NB4 (cell line): ENCODE measurements at places on chromosomes 6 and 20.
A peak's percentile ranks its signal among the peaks of the same experiment; 100 is the strongest.

DNA sequence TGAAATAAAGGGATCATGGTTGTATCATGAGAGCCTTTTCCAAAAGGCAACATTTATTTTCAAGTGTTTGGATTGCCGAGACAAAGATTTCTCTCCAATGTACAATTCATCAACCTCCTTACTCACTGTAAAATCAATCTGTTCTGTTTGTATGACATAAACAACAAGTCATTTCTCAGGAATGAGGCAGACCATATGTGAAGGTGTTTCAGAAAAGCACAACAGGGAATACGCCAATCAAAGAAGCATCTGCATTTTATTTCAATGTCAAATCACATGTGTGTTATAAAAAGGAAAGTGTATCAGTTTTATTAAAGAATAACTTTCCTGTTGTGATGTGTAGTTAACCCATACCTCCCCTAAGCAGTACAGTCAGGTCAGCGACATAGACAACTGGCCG lies 653.7 kb downstream of the TFAP2A start:
- DNase-seq: no peak

- DNase-seq: no peak
These were observed 209.9 kb downstream of the ALDH8A1 start for GRCh38 chr6:134740027-134740373.

- no peak for DNase-seq
These were observed 45.6 kb downstream of the NFATC2 start for GRCh38 chr20:51496964-51497363.

DNA sequence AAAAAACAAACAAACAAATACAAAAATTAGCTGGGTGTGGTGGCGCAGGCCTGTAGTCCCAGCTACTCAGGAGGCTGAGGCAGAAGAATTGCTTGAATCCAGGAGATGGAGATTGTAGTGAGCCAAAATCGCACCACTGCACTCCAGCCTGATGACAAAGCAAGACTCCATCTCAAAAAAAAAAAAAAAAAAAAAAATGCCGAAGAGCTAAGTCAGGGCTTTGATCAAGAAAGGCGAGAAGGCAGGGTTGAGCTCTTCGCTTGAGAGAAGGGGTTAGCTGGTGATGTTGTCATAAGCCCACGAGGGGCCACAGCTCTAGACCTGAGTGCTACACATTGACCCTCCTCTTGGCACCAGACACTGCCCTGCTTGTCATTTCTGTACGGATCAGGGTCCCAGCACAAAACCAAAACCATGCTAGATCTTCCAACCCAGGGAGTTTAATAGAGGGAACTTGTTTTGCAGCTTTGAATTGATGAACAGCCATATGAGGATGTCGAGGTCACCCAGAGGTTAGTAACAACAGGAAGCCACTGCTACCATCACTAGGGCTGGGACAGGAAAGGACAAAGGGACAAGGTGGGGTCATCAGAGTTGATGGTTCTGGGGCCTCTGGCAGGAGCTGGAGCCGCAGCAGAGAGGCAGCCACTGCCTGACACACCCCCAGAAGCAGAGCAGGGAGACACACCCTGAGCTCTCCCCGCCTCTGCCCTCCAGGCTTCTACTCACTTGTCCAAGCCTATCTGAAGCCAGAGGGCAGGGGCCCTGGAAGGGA lies 122.7 kb downstream of the SNX5 start:
- DNase-seq: peak; percentile 35

DNA sequence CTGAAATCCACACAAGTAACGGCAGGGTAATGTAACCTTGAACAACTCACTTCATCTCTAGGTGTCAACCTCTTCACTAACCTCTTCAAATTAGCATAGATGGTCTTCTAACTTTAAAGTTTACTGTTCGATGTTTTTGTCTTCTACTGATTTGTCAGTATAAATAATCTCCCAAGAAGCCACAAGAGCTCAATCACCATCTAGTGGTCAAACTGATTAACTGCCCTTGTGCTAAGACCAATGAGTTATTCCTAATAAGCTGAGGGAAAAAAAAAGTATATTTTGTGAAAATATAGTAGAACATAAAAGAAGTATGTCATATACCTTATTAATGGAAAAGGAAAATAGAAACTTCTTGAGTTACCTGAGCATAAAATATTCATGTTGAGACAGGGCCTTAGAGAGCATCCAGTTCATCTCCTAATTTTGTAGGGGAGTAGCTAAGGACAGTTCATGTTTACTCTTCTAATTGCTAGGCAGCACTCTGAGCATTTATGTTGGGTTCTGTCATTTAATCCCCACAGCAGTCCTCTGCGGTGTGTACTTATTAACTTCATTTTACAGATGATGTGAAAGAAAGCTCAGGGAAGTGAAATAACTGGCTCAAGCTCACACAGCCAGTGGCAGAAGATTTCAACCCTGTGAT lies 317.1 kb downstream of the ESR1 start:
- peak; percentile 52 for DNase-seq

GRCh38 chr6:121338956-121339355 lies 4.7 kb upstream of the TBC1D32 start:
- no peak for DNase-seq

DNA sequence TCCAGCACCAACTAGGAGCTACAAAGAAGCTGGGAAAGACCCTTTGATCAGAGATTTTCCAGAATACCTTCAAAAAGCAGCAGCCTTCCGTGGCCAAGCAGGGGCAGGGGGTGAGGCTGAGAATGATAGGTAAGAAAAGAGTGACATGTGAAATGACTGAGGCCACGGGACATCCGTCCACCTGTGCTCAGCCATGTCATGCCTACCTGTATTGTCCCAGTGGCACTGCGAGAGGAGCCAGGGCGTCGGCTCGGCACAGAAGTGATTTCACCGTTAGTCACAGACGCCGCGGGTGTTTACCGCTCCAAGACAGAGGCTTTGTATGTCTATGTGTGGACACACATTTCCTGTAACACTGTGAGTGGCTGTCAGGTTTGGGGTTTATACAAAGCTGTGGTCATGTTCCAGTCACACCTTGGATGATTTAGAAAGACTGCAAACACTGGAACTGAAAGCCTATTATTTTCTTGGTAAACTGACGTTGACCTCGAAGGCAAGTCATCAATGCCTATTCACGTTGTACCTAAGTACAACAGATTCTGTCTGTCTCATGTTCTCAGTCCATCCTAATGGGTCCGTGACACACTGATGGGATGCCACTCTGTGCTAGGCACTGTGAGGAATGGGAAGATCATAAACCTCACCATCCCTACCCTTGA lies 32.1 kb upstream of the JAG1 start:
- DNase-seq: no peak

GRCh38 chr6:15244620-15245360 lies 1.1 kb upstream of the JARID2 start:
- peak; percentile 84 for DNase-seq

DNA sequence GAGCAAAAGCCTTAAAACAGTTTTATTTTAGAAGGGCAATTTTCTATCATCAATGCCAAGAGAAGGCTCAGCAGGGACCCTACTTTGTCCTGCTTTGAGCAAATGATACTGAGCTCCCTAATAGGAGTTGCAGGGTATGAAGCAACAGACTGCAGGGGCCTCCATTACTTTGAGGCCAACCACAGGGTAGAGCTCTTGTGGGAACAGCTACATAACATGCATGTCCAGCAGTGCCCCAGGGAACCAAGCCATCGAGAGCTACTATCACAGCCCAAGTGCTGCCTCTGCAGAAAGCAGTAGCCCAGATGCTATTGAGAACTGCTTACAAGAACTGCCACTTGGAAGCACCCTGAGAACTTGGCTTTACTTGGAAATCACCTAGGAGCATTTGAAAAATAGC lies 222.1 kb downstream of the LAMA2 start:
- DNase-seq: peak; percentile 6

GRCh38 chr6:92130944-92131343 lies 1288.4 kb downstream of the EPHA7 start:
- no peak for DNase-seq

DNA sequence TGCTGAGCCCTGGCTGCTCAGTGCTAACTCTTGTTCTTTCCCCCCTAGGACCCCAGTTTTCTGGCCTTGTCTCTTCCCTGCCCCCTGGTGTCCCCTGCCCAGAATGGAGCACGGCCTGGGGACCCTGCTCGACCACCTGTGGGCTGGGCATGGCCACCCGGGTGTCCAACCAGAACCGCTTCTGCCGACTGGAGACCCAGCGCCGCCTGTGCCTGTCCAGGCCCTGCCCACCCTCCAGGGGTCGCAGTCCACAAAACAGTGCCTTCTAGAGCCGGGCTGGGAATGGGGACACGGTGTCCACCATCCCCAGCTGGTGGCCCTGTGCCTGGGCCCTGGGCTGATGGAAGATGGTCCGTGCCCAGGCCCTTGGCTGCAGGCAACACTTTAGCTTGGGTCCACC lies 11.9 kb downstream of the CCN5 start:
- no peak for DNase-seq

GRCh38 chr20:49557449-49557848 lies 10.5 kb downstream of the PTGIS start:
- DNase-seq: no peak

- no peak for DNase-seq
These were observed 1.7 kb downstream of the BTN3A3 start for GRCh38 chr6:26441977-26442376.

DNA sequence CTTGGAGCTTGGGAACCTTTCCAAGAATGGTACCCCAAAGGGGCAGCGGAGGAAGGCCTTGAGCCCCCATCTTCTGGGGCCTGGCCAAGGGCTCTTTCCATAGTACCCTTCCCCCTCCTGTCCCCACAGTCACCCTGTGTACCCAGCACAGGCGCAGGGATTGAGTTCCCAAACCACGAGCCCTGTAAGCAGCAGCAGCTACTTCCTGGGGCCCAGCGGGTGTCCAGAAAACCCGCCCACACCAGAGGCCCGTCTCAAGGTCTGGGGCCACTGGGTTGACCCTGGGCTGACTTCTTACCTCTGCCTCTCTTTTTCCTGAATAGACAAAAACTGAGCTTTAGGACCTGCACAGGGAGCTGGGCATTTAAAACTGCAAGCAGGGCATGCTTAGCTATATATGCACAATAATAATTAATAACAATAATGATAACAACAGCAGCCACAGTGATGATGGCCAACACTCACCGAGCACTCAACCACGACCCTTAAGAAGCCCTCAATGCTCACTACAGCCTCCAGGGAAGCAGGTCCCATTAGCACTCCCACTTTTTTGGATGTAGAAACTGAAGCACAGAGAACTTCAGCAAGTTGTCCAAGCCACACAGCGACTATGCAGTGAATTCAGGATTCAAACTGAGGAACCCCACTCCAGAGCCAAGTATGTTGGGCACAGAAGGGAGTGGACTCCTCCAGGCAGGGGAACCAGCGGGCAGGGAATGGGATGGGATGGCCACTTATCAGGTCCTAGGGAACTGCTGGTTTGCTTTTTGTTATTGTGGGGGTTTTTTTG lies 14.5 kb downstream of the NOL4L start:
- peak; percentile 79 for DNase-seq

DNA sequence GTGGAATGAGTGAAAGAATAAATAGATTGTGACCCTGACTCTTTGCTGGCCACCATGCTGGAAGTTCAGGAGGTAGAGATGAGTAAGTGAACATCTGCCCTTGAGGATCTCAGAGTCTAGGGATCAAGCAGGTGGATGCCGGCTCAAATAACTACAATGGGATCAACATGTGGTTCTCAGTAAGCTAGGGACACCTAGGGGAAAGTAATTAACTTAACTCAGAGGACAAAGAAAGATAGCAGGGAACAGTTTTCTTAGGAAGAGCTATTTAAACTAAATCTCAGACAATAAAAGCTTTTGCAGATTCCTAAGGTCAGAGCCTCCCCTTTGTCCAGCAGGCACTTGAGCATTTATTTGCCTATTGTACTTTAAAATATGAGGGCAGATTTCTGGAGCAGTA lies 29.1 kb downstream of the SLC13A3 start:
- DNase-seq: no peak

DNA sequence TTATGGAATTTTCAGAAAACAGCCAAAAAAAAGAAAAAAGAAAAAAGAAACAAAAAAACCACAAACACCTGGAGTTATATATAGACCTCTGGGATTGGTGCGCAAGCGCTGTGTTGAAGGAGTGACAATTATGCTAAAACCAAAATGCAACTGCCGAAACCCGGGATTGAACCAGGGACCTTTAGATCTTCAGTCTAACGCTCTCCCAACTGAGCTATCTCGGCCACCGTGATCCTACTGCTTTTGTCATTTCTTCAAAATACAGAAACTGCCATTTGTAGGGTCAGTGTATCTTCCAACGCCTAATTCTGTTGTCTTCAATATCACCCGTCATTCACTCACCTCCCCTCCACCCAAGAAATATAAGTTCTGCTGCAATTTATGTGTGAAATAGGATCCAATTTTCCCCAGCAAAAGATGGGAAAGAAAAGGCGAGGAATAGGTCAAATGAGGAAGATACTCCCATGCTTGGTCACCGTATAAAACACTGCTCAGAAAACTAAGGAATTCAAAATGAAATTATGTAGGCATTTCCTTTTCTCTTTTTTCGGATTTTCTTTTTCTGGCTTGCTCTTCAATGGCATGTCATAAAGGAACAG lies 116.0 kb downstream of the TRIM27 start:
- peak; percentile 77 for DNase-seq

- no peak for DNase-seq
These were observed 36.5 kb downstream of the LAMP5 start for GRCh38 chr20:9550871-9551270.

DNA sequence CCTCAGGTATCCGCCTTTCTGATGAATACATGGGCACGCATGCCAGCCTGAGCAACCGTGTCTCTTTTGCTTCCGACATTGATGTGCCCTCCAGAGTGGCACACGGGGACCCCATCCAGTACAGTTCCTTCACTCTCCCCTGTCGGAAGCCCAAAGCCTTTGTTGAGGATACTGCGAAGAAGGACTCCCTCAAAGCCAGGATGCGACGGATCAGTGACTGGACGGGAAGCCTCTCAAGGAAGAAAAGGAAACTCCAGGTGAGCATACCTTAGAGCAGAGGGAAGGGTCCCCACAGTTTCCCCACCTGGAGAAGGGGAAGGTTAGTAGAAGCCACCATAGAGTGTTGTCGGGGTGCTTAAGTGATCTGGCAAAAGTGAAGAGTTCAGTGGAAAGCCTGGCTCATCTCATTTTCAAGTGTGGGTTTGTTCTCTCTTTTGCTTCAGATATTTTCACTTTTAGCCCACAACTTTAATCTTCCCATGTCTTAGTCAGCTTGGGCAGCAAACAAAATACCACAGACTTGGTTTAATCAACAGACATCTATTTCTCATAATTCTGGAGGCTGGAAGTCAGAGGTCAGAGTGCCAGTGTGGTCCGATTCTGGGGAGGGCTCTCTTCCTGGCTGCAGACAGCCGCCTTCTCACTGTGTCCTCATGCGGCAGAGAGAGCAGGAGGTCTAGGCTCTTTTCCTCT lies 133.5 kb upstream of the CLDN20 start:
- no peak for DNase-seq

GRCh38 chr6:68635412-68635705 lies 277 bp downstream of the ADGRB3 start:
- no peak for DNase-seq

DNA sequence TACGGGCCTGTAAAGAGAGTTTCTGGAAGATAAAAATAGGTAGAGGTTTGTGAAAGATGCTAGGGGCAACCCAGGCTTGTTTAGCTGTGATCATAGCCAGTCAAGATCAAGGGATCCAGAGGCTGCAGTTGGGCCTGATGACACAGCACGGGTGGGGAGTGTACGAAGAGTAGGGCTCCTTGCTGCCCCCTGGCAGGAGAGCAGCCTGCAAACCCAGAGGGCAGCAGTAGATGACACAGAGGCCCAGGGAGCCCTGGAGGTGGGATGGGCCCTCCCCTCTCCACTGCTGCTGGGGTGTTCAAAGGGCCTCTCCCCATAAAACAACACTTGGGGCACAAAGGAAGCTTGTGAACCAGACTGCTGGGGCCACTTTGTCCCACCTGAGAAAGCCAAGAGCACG lies 47.2 kb downstream of the VEGFA start:
- DNase-seq: peak; percentile 74
